PC-3 (cell line): ENCODE measurements at places on chromosomes 11 and 22.

DNA sequence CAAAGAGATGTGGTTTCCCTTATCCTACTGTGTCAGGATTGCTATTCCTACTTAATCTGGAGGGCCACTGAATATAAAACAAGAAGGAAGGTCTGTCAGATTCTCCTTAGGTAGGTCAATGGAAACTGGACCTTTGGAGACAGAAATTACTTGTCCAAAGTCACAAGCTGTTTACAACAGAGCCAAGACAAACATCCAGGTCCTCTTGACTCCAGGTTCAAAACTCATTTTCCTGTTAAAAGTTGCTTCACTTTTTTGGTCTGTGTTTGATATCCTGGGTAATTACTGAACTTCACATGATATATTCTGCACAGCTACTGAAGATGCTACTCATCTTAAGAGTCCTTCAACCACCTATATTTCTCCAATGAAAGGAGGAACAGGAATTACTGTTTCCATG is 81.2 kb upstream of the ARHGAP32 start:
- no peak for DNase-seq

- DNase-seq = no peak
These were observed 138.1 kb downstream of the TBC1D22A start for GRCh38 chr22:46900549-46900948.

DNA sequence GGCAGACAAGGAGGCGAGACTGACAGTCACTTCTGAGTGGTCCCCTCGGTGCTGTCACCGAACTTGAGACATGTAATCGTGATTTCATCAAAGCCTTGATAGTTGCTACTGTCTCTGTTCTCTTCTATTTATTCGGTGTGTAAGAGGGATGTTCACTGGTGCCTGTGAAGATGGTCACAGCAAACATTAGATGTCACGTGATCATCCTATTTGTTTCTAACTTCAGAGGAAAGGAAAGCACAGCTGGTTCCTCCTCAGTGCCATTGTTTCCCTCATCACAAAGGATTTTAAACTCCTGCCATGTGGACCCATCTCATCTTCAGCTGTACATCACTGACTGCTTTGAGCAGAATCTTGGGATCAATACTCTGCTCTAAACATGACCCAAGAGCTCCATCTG is 73.1 kb upstream of the CLMP start:
- DNase-seq = no peak

DNA sequence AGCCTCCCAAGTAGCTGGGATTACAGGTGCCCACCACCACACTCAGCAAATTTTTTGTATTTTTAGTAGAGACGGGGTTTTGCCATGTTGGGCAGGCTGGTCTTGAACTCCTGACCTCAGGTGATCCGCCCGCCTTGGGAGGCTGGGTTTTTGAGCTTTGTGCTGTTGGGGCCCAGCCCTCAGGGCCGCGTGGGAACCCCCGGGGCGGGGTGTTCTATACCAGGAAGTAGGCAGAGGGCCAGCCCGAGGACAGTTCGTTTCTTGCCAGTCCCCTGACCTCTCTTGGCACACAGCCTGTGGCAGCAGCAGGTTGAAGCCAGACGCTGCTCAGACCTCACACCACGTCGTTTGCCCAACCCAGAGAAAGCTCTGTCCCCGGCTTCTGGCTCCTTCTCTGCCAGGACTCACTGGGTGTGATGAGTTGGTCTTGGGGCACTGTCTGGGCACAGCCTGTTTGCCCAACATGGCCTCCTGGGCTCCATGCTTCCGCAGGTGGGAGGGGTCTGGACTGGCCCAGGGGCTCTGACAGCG is 24.9 kb upstream of the CHKA start:
- DNase-seq = peak; percentile 77

GRCh38 chr11:44834846-44835245 is 108.1 kb downstream of the TSPAN18 start:
- no peak for DNase-seq

- peak; percentile 85 for DNase-seq
These were observed 311.0 kb downstream of the SBF2 start for GRCh38 chr11:9982796-9983579.

DNA sequence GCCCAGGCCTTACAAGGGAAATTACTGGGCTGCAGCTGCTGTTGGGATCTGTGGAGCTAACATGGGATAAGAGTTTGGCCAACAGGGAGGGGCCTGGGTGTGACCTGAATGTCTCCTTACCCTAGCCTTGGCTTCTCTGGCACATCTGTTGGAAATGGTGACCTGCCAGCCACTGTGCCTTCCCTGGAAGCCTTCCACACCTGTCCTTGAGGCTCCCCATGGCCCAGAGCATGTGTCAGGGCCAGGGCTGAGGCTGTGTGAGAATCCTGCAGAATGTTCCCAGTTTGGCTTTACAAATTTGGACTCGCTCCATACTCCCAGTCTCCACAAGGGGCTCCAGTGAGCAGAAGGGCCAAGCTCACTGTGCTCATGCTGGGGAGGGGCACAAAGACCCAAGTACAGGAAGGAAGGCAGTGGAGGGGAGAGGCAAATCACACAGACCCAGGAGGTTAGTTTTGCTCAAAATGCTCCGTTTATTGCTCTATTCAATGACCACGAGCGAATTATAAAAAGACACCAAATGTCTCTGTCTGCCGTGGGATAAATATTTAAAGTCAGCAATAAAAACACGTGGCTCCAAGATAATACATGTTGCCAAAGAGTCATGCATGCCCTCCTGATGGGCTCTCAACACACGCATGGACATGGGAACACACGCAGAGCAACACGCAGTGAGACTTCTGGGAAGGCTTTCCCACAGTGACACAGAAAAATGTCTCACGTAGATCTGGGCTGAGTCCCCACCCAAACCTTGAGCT is 1.7 kb upstream of the IGSF22 start:
- DNase-seq = peak; percentile 63

DNA sequence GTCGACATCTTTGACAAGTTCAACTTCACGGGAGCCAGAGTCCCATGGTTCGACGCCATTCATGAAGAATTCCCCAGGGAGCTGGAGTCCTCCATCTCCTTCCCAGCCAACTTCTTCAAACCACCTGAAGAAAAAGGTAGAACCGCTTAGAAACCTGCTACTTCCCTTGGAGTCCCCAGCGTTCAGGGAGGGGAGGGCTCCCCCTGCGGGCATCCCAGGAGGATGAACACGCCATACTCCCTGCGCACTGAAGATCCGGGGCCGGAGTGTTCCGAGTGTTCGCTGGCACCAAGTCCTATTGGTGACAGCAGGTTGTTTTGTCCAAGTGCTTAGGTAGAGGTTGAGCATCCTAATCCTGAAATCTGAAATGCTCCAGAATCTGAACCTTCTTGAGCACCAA is 51.7 kb upstream of the PRODH start:
- no peak for DNase-seq

DNA sequence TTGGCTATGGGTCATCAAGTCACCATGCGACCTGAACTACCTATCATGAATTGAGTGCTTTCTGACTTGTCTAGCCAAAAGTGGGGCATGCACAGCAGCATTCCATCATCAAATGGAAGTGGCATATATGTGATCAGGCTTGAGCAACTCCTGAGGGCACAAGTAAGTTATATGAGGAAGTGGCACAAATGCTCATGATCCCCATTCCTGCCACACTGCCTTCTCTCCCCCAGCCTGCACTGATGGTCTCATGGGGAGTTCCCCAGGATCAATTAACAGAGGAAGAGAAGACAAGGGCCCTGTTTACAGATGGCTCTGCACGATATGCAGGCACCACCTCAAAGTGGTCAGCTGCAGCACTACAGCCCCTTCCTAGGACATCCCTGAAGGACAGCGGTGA is 21.8 kb downstream of the MS4A4E start:
- DNase-seq = no peak

- DNase-seq = peak; percentile 62
These were observed 1.4 kb downstream of the ASCL2 start for GRCh38 chr11:2268729-2269600.

DNA sequence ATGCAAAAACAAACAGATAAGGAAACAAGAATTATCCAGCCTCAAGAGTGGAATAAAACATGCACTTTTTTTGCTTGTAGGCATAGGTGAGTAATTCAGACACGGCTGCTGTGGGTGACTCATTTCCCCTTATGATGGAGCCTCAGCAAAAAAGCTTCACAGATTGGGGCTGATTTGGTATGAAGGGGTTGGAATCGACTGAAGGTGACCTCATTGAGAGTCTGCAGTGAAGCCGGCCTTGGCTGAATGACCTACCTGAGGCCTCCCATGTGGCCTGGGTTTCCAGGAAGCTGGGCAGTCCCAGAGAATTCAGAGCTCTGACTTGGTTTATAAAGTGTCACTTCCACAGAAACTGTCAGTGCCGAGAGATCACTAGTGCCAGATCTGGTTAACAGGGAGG is 34.2 kb upstream of the VPREB1 start:
- DNase-seq = peak; percentile 79

GRCh38 chr22:19886605-19887255 is 32.1 kb upstream of the GNB1L start:
- no peak for DNase-seq

- DNase-seq = peak; percentile 67
These were observed 13.5 kb downstream of the SCN3B start for GRCh38 chr11:123640677-123641494.

GRCh38 chr11:83674102-83674896 is 388.1 kb upstream of the CCDC90B start:
- DNase-seq = no peak

GRCh38 chr22:38953577-38954413 is 3.6 kb upstream of the APOBEC3A start:
- DNase-seq = peak; percentile 6

- DNase-seq = no peak
These were observed 908.5 kb downstream of the BRD1 start for GRCh38 chr22:48919187-48919590.

GRCh38 chr11:70304208-70304603 is 33.7 kb downstream of the PPFIA1 start:
- DNase-seq = no peak

DNA sequence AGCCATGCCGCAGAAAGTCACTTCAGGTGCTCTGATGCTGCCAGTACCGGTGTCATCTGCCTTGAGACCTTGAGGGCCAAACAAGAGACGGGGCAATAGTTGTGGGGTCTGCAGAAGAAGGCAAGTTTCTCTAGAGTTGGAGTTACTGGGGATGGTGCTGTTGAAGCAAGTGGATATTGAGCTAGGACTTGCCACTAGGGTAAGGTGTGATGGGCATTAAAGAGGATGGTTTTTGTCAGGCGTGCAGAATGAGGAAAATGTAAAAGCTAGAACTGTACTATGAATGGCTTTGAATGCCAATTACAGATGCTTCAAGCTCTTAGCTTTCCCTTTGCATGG is 61.6 kb downstream of the TNRC6B start:
- no peak for DNase-seq

- DNase-seq = no peak
These were observed 3.2 kb upstream of the GNAZ start for GRCh38 chr22:23067023-23067650.

- DNase-seq = no peak
These were observed 170.4 kb downstream of the MAML2 start for GRCh38 chr11:96172604-96173003.

DNA sequence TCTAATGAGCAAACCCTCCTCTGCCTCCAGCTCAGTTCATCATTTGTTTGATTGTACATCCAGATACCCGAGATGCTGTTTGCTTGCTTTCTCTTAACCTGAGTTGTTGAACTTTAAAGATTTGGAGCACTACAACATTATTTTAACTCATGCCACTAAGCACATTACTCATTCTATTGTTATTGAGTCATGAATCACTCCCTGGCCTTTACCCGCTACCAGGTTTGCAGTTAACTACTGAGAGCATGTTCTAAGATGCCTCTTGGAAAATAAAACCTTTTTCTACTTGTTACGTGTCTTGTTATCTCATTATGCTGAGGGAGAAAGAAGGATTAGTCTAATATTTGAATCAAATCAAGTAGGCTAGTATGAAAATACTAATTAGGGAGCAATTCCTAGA is 720.6 kb upstream of the ANO5 start:
- DNase-seq = no peak

DNA sequence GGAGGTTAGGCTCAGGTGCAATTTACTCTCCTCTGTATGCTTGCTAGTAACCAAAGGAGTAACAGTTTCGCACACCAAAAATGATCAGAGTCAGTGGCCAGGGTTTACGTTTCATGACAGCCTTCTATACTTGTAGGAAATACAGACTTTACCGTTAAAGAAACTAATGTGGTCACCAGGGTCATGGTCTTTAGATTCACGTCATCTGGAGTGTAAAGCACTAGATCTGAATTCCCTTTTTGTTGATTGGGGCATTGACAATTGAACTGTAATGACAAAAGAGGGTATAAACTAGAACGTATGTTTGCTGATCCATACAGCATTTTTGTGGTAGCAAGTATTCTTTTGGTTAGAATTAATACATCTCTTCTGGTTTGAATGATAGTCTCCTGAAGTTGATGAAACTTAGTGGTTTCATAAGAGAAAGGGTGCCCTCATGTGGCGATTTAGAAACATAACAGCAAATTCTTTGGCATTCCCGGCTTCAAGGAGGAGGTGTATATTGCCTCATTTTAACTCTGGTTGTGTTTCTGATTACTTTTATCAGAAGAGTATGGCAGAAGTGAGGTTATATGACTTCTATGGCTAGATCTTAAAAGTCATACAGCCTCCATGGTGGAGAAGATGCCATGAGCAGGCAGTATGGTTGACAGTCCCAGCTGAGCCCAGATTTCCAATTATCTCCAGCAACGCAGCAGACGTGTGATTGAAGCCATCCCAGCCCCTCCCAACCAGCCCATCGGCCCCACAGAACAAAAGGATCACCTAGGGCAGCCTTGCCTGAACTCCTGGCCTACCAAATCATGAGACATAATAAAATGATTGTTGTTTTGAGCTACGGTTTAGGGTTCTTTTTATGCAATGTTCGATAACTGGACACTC is 35.1 kb downstream of the MMP7 start:
- DNase-seq = peak; percentile 95

- DNase-seq = peak; percentile 48
These were observed 205.6 kb downstream of the DDX10 start for GRCh38 chr11:108870373-108871020.

GRCh38 chr22:32245042-32245441 is 10.1 kb downstream of the SLC5A4 start:
- DNase-seq = no peak

DNA sequence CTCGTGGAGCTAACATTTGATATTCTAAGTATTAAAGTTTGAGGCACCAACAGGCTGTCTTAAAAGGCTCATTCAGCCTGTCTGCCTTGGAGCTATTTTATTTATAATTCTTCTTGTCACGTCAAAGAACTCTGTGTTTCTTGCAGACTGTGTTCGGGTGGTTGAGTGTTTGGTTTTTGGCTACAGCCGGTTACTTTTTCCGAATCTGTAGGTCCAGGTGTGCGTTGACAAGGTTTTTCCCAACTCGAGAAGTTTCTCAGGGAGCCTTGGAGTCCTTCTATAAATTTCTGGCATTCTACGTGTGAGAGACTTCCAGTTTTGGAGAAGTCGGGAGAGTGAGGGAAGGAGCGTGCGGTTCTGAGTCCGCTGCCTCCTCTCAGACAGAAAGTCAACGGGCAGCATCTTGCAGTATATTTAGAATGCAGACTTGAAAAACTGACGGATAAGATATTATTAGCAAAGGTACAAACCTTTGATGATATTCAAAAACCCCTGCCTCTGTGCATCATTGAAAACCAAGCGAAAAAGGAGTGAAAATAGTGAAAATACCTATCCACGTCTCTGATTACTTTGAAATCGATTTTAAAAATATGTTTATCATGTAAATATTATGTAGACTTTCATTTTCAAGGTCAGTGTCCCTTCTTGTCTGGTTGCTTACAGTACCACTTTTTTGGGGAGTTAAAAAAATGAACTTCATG is 85.2 kb upstream of the PPARA start:
- DNase-seq = peak; percentile 35

- no peak for DNase-seq
These were observed 111.3 kb upstream of the OR4B1 start for GRCh38 chr11:48105096-48105990.

GRCh38 chr11:1777737-1778136 is 14.0 kb upstream of the CTSD start:
- no peak for DNase-seq
